ENCODE measurements at places on chromosomes 12 and 14.

GRCh38 chr14:99512571-99513182, 31.5 kb downstream of the CCNK start:
- DNase-seq = no peak

- DNase-seq = no peak
Observed at GRCh38 chr14:80839743-80840142, 101.8 kb downstream of the CEP128 start.

GRCh38 chr12:72072592-72073212, 134.1 kb downstream of the TPH2 start:
- no peak for DNase-seq

DNA sequence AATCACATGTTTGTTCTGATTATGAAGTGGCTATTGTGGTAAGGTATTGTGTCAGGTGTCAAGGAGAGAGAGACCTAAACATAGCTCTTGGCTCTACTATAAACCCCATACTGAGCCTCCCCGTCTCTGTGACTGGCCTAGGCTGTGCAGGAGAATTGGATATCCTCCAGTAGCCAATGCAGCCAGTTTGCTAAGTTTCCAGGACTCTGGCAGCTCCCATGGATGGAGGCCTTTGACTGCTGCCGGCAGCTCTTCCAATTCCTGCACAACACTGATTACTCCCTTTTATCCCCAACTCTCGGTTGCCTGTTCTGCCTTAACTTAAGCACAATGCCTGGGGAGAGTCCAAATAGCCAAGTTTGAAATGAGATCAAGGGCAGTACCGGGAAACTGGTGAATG, 59.3 kb downstream of the ABCC9 start:
- DNase-seq = no peak

- DNase-seq = no peak
Observed at GRCh38 chr12:74722709-74723108, 185.1 kb downstream of the ATXN7L3B start.

GRCh38 chr12:114779647-114780046, 95.7 kb upstream of the TBX3 start:
- no peak for DNase-seq

DNA sequence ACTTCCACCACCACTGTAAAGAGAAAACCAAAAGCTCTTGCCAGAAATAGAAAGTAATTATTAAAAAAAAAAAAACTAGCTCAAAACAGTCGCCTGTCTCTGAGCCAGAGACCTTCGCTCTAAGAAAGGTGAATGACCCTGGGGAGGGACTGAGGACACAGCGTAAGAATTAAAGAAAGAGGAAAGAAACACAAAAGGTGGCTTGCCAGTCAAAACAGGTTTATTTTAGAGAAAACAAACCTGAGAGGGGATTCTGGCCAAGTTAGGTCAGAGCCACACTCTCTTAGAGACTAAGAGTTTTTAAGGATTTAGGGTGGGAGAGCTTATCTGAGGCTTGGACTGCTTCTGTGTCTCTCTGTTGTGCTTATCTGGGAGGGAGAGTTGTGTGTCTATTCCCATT, 66.0 kb downstream of the DNAH10 start:
- DNase-seq = no peak

GRCh38 chr12:122999196-122999946, 18.9 kb downstream of the ARL6IP4 start:
- no peak for DNase-seq

GRCh38 chr12:101097829-101098580, 112.0 kb downstream of the SLC5A8 start:
- DNase-seq = no peak

DNA sequence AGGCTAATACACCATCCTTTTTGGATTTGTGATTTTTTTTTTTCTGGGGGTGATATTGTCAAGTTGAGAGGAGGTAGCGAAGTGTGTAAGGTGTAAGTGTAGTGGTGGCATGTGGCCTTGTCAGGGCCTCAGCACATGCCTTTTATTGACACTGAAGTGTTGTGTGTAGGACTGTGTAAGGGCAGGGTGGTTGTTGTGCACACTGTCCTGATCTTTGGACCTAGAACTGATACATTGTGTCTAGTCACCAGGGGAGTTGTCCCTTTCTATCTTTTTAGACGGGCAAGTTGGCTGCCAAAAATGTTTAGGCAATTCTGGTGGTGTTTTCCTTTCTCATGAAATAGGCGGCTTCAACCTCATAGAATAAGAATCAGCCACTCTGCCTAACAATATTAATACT, 244.0 kb downstream of the NRXN3 start:
- no peak for DNase-seq

GRCh38 chr14:96189281-96189711, 15.3 kb upstream of the BDKRB2 start:
- no peak for DNase-seq

DNA sequence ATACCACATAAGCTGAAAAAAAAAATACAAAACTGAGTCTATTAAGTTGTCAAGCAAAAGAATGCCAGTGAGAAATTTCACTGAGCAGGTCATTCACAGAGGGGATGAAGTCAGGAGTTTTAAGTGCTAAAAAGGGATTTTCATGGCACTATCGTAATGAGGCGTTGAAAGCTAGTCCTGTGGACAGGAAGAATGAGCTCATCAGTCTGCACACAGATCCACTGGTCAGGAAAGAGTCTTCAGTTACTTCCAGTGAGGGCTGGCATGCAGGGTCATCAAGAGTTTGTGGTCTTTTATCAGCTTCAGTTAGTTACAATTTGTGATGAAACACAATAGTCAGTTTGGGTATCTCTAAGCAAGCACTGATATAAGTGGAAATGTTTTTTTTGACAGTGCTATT, 88.1 kb upstream of the WSCD2 start:
- no peak for DNase-seq

DNA sequence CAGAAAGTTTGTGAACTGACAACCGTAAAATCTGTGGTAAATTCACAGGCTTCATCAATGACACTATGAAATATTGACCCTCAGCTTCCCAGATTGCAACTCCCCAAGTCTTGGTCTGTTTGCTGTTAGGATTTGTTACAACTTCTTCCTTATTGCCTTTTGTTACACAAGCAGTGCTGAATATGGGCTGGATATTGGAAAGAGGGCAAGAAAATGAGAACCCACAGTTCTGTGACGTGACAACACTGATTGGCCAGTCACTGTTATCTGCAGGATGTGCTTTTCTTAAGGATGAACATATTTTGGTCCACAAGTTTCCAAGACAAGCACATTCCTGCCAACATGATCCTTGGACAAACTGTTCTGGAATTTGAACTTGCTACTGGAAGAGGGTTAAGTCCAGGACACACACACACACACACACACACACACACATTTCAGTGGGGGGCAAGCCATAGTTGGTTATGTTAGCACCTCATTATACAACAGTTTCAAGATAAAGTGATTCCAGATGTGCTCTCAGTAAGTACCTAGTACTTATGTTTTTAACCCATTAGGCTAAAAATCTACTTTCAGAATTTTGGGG, 16.6 kb upstream of the SLC38A2 start:
- no peak for DNase-seq

GRCh38 chr14:102917056-102917385, 5.4 kb upstream of the AMN start:
- no peak for DNase-seq

DNA sequence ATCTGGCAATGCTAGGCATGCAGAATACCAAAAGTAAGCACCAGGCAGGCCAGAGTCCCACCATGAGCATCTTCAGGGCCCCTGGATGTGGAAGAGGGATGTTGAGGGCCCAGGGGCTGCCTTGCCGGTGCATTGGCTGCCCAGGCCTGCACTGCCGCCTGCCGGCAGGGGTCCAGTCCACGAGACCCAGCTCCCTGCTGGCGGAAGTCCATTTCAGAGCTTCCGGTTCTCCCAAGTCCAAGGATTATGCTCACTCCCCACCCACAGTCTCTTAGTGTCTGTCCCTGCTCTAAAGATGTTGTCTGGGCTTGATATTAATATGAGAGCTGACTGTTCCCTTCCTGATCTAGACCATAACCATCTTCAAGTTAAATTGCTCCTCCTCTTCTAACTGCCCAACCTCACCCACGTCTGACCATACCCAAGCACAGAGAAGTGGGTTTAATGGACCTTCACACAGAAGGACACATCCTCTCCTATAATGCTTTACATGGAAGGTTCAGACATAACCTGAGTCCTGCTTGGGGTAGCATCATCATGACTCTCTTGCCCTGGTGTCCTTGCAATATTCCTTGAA, 117.4 kb downstream of the DAD1 start:
- DNase-seq = no peak

DNA sequence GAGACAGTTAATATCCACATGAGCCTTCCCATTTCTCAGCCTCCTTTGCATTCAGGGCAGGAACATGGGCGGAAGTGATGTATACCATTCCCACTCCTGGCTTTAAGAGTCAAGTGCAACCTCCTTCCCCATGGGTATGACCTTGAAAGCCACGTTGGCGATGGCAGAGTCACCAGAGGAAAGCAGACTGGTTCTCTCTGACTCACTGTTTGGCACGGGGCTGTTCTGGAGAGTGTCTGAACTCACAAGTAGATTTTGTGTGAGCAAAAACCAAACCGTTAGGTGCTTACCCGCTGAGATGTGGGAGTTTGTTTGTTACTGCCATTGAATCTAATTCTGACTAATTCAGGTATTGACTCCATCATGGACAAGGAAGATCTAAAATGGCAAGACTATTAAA, 36.7 kb upstream of the PZP start:
- DNase-seq = no peak

DNA sequence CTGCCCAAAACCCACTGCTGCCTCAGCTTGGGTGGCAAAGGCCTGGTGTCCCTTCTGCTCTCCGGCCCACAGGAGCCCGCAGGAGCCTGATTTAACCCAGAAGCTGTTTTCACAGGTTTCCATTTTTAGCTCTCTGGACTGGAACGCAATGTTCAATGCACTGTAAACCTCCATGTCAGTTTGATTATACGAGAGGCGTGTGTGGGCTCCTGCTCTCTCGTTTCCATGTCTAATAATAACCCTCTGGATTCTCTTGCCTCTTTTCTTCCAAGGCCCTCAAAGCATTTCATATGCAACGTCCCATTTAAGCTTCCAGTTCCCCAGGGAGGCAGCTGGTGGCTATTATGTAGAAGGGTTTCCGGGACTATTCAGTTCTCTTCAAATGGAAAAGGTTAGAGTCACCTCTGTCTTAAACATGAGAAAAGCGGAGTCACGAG, 161.1 kb downstream of the SUDS3 start:
- DNase-seq = no peak

DNA sequence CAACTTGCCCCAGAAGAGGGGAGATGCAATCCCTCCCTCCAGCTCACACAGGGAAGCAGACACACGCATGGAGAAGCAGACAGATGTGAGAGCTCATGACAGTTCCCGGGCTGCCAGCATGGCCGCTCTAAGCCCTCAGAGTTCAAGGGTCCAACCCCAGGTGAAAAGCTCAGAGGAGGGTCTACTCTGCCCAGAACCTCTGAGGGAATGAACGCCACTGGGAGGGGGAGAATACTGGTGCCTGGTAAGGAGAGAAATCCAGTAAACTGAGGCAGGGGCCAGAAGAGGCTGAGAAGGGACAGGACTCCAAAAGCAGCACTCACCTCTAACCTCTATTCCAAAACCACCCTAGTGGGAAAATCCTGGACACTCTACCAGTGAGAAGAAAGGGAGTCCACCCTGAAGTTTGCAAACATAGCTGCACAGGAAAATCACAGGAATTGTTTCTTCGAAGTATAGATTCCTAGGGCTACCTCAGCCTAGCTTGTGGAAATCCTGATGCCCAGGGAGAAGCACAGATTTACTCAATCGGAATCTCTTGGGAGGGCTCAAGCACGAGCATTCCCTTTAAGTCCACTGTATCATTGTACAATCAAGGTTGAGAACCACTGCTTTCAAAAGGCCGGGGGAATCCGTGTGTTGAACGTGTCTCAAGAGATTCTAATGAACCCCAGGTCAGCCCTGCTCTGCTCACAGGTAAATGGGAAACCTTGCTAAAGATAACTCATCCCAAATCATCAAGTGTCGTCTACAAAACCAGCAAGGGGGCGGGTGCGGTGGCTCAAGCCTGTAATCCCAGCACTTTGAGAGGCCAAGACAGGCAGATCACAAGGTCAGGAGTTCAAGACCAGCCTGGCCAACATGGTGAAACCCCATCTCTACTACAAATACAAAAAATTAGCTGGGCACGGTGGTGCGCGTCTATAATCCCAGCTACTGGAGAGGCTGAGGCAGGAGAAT, 34.3 kb upstream of the PLEKHG6 start:
- DNase-seq = no peak

GRCh38 chr14:38605193-38606114, 349.6 kb upstream of the CLEC14A start:
- DNase-seq = no peak

DNA sequence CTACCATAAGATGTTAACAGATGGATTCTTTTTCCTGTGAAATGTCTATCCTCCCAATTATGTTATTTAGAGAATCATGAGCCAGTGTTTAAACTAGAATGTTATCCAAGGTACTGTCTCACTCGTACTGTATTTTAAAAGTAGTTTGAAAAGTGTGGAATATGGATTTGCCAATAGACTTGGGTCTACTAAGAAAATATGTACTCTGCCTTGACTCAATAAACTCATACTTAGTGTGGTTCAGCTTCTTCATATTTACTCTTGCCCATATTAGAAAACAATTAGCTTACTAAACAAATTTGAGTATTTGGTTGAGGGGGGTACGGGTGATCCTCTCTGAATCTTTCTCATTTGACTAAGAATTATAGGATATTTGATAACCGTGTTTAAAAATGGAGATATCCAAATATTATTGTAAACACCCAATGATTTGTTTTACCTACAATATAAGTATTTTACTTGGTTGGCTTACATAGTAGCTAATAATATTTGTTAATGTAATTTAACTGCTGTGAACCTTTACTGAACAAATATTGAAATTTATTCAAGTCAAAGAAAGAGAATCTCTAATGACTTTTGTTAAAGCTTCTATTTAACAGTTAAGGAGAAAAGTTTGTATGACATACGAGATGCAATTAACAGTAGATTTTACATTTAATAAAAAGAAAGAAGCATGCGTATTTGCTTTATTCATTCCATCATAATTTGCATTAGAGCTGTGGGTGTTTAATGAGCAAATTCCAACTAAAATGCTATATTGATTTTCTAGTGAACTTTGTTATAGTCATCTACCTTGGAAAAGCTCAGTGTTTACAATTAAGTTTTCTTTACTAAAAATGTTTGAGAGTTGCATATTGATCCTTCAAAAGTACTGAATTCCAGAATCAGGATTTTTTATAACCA, 81.2 kb downstream of the MIPOL1 start:
- DNase-seq = no peak

DNA sequence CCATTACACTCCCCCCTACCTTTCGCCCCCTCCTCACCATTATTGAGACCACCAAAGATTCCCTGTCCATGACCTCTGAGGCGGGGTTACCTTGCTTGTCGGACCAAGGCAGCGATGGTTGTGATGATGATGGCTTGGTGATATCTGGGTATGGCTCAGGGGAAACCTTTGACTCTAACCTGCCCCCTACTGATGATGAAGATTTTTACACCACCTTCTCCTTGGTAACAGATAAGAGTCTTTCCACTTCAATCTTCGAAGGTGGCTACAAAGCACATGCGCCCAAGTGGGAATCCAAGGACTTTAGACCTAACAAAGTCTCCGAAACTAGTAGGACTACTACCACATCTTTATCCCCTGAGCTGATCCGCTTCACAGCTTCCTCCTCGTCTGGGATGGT, 350.2 kb downstream of the DIO2 start:
- DNase-seq = no peak
